ENCODE measurements at places on chromosomes 6 and 20. TPM values are rescaled to one million over a fixed set of nuclear protein-coding genes. Genes with fewer than 3 reads are reported as not detected.

The DNAH8 gene
- 0.12 TPM for total RNA-seq

The STMN3 gene
- 14.3 TPM for total RNA-seq

The IL20RA gene
- not detected for total RNA-seq

The ASIP gene
- total RNA-seq, result not detected

The LRRN4 gene
- total RNA-seq, result not detected

The ZNF831 gene
- total RNA-seq, result 6.4 TPM
